Effector memory CD4-positive, alpha-beta T cell (primary cell): ENCODE measurements at places on chromosomes 5 and 9.

DNA sequence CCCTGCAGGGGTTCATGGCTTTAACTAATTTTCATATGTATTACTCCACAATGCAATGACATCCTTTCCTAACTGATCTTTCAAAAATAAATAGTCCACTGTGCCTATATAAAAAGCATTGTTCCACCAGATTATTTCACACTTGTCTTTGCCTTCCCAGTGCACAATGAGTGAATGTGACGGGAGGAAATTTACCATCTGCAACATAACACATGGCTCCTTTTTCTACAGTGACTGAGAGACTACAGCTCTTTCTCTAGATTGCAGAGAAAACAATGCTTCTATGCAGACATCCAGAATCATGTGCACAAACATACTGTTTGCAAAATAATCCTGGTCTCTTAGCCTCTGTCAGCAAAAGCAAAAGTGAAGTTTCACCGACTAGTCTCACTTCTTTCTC lies 483.7 kb upstream of the PIK3R1 start:
- DNase-seq, result no peak

DNA sequence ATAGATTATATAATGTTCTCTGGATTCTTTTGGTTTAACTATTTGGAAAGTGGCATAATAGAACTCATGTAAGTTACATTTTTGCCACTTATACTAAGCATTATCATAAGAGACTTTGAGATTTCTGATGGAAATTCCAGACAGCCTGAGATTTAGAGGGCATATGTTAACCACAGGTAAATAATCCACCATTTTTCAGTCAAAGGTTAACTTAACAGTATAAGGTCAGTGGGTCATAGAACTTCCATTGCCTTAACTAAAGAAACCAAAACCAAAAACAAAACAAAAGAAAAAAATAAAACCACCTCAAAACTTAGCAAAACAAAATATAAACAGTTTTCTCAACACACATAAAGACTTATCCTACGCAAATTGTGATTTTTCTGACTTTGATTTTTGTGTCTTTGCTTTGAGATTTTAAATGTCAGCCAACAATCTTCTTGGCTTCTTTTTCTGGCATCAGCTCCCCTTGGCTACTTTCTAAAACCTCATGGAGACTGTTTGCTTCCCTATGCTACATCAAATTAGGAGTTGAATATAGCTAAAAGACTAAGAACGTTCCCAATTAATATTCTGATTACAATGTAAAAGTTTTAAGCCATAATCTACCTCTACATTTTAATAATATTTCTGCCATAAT lies 430.1 kb upstream of the DAB2 start:
- DNase-seq, result no peak

GRCh38 chr5:172918421-172919371 lies 40.5 kb upstream of the RPL26L1 start:
- DNase-seq, result no peak

GRCh38 chr9:5851445-5851844 lies 18.5 kb upstream of the ERMP1 start:
- DNase-seq, result no peak

GRCh38 chr9:108876425-108876824 lies 14.4 kb downstream of the ACTL7A start:
- no peak for DNase-seq

- DNase-seq, result no peak
Observed at GRCh38 chr5:59525957-59526356, 367.6 kb downstream of the PDE4D start.

- DNase-seq, result no peak
Observed at GRCh38 chr5:127519527-127519926, 2.1 kb downstream of the PRRC1 start.

DNA sequence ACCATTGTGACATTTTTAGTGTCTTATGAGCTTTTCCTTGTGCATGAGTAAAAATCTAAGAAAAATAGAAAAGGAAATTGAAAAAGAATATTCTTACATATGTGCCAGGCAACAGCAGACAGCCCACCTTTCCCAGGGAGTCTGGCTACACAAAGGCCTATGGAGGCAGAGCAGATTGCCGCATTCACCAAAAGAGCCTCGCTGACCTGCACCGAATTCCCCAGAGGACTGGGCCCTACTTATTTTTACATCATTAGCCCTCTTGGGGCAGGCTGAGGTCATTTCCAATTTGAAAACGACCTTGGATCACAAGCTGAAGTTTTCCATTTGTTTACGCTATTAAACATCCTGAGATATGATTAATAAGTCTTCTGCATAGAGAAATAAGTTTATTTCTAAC lies 66.2 kb upstream of the WDR41 start:
- DNase-seq, result no peak

- DNase-seq, result no peak
Observed at GRCh38 chr5:33470544-33470943, 29.8 kb downstream of the TARS1 start.

DNA sequence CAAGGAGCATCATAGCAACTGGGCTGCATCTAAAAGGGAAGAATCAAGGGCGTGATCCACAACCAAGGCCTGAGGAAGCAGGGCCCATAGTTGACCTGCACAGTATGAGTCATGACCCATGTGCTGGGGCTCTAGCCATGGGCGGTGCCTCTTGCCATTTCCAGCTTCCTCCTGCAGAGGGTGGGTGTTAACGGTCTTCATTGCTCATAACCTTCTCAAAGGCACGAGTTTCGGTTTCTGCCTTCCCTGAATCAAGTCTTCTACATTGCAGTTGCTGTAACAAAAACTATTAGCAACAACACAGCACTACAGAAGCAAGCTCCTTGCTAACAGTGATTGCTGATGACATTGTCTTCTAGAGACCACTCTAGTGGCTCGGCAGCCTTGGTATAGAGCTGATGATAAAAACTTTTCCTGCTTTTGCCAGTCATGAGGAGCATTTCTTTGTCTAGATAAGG lies 66.9 kb downstream of the CTSL start:
- no peak for DNase-seq

DNA sequence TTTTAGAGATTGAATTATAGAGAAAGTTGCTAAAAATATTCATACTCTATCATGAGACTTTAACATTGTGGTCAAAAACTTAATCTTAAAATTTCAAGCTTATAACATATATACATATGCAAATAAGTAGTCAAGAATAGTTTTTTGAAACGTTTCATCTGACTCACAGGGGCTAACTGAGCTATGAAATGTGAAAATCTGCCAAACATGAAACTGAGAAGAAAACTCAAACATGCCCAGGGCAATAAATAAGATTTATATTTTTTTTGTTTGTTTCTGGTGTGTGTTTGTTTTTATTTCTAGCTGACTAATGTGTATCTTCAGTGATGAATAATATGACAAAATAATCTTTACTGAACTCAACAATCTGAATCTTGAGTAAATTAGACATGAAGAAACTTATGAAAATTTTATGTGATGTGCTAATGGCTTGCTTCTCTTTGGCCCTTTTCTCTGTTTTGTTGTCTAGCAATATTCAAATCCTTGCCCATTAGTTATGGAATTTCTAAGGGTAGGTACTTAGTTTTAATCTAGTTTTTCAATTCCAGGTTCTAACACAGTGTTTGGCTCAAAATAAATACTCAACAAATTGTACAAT lies 99.9 kb downstream of the FAM174A start:
- no peak for DNase-seq

- DNase-seq, result no peak
Observed at GRCh38 chr5:138282920-138283742, 8.7 kb upstream of the GFRA3 start.

- no peak for DNase-seq
Observed at GRCh38 chr9:112187404-112187803, 12.3 kb upstream of the SUSD1 start.

- no peak for DNase-seq
Observed at GRCh38 chr5:65157906-65158603, 323.7 kb downstream of the ADAMTS6 start.

DNA sequence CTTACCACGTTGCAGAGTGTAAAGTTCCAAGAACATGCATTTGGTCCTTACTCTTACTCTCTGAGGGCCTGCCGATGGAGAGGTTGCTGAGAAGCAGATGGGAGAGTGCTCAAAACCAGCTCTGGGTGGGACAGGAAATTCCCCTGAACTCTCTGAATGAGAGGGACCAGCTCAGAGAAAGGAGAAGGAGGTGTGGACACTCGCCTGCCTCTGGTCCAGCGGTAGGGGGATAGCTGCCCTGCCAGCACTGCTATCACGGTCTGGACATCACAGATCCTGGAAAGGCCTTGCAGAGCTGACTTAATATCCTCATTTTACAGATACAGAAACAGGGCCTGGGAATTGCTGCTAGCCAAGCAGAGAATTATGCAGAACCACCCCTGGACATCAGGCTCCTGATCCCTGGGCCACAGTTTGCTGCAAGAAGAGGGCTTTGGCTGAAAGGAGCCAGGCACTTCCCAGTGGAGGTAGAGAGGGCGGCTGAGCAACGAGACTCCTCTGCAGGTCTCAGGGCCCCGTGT lies 4.9 kb downstream of the TRAF1 start:
- no peak for DNase-seq

- no peak for DNase-seq
Observed at GRCh38 chr9:518540-518939, 303.9 kb downstream of the DOCK8 start.

GRCh38 chr9:96459268-96460007 lies 9.5 kb downstream of the HABP4 start:
- no peak for DNase-seq
